ENCODE measurements at places on chromosomes 3 and 15.
A peak's percentile ranks its signal among the peaks of the same experiment; 100 is the strongest.

DNA sequence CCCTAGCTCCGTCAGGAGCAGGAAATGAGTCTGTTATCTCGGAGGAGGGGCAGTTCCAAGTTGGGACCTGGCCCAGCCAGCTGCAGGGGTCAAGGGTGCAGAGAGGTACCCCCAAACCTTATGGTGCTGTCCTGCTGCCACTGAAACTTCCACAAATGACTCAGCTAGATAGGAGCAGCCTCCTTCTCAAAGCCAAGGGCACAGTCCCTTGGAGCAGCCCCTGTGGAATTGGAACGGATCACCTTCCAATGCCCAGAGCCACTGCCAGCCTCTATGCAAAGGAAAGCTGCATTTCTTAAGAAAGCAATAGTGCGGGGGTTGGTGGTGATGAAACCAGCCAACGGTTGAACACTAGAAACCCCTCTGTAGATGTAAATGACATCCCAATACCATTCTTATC, 19.6 kb upstream of the LRRK1 start:
- DNase-seq = no peak

DNA sequence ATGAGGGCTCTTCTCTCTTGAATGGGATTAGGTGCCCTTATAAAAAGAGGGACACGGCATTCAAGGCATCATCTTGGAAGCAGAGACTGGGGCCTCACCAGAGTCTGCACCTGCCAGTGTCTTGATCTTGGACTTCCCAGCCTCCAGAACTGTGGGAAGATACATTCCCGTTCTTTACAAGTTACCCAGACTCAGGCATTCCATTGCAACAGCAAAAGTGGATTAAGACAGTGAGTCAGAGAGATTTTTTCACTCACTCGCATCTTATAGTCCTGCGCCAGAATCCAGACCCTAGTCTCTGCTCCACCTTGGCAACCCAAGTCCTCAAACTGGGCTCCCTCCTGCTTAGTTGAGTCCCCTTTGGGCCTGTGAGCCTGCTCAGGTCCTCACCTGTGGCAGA, 2.7 kb downstream of the LCTL start:
- no peak for DNase-seq

GRCh38 chr15:26102365-26102764, 239.2 kb upstream of the ATP10A start:
- DNase-seq = no peak

GRCh38 chr3:164460851-164461250, 617.4 kb downstream of the SI start:
- DNase-seq = no peak

DNA sequence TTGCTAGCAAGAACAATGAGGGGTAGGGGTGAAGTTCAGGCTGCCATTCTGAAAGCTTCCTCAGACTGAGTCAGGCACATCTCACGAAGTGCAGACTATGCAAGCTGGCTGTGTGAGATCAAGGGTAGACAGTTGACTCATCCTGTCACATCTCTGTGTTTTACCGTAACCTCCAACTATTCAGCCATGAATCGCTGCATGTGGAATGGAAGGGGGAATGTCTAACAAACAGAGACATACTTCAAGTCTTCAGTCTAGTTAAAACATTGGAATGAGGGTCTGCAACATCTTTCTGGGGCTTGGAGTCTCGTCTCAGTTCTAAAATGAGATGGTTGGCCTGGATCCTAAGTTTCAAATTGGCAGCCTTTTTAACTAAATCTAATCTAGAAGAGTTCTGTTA, 25.9 kb downstream of the AGTR1 start:
- no peak for DNase-seq

GRCh38 chr3:131912255-131912654, 122.6 kb downstream of the CPNE4 start:
- no peak for DNase-seq

GRCh38 chr15:35690698-35691116, 144.7 kb upstream of the DPH6 start:
- DNase-seq = no peak

DNA sequence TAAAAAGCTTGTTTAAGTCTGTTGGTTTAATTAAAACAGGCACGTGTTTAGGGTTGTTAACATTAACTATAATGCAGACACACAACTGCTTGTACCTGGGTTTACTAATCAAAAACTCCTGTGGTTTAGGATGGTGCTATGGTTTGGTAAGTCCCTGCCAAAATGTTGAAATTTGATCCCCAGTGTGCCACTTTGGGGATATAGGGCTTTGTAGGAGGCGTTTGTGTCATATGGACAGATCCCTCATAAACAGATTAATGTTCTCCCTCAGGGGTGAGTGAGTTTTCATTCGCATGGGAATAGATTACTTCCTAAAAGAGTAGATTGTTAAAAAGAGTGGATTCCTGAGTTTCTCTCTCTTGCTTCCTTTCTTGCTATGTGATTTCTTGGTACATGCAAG, 18.7 kb upstream of the GK5 start:
- DNase-seq = no peak

GRCh38 chr3:150132101-150132749, 161.5 kb upstream of the PFN2 start:
- no peak for DNase-seq

GRCh38 chr3:175702956-175703355, 843.8 kb downstream of the NAALADL2 start:
- no peak for DNase-seq

DNA sequence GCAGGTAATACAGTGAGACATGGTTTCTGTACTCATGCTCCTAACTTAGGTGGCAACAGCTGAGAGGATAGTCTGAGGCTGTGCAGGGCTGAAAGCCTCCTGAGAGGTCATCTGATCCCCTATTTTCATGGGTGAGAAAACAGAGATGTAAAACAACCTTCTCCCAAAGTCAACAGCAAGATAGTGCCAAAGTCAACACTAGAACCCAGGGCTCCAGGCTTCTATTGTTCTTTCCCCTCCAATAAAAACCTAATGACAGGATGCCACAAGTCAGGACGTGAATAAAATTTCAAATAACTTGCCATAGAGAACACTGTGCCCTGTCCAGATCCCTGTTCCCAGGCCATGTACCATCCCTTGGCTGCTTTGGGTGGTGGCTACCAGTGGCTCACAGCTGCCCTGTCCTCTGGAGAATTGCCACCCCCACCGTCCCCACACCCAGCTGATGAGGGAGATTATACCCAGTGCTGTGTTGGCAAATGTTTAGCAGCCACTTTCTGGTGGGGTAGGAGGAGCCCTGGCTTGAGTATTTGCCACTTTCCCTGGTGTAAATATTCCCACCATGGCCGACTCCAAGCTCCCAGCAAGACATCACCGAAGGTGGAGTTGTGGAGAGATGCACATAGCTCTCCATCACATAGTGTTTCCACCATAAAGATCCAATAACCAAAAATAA, 54.8 kb downstream of the SRGAP3 start:
- no peak for DNase-seq

DNA sequence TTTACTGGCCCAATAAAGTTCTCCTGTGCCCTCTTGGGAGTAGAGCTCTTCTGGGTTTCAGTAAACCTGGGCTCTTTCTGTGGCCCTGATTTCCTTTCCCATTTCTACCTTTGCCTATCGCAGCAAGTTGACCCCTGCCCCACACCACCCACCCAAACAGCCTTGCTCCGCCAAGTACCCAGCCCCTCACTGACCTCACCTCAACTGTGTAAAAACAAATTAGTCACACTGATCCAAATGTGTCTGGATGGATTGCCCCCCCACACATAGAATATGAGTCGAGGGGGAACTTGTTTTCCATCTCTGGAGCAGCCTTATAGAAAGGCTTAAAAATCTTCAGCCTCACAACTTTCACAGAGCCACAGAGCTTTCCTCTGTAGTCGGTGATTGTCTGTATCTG, 28.6 kb upstream of the VEPH1 start:
- no peak for DNase-seq

DNA sequence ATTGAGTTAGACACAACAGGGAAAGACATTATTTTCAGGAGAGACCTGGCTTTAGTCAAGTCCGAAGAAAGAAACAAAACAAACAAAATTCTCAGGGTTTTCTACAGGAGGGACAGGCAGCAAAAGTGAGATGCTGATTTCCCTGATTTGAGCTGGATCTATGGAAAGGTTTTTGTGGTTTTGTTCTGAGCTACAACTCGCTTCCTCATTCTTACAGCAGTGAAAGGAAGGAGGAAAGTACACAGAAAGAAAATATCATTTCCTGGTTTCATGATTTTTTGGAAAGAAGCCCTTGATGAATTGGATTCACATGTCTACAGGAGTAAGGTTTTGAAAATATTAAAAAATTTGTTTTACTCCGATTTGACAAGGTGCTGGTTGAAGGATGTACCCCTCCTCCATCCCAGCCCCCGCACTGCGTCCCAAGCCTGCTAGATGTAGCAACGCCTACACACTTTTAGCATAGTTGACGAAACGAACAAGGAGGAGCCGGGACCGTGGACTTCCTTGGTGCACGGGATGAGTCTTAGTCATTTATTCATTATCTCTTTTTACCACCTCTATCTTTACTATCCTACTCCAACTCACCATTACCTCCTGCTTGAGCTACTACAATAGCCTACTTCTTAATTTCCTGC, 10.8 kb downstream of the PRICKLE2 start:
- no peak for DNase-seq

DNA sequence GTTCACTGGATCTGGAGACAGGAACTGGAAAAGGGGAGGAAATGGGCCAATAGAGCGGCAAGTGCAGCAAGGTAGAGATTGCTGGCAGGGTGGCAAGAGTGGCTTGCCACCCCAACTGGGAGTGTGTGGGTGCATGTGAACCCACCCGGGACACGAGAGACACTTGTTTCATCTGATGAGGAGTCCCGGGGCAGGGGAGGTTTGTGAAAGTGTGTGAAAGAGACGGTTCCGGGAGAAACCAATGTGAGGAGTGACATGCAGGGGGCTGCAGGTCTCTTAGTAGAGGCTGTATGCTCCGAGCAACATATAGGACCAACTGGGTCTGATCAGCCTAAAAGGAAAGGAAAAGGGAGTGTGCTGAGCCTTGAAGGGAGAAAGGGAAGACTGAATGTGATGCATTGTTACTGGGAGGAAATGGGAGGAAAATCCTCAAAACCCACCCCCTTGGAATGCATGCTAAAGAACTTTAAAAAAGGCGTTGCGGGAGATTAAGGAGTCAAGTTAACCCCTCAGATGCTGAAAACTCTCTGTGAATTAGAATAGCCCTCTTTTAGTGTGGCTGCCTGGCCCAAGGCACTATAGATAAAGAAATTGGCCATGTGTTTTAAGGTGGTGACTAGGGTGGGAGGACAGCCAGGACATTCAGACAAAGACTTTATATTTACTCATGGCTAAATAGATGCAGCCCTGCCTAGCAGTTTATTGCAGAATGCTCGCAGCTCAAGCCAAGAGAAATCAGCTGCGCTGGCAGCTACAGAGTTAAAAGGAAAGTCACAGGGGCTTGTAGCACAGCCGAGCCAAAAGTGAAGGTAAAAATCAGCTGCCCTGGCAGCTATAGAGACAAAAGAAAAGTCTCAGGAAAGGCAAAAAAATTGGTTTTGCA, 9.1 kb upstream of the SLC9C1 start:
- peak; percentile 7 for DNase-seq

DNA sequence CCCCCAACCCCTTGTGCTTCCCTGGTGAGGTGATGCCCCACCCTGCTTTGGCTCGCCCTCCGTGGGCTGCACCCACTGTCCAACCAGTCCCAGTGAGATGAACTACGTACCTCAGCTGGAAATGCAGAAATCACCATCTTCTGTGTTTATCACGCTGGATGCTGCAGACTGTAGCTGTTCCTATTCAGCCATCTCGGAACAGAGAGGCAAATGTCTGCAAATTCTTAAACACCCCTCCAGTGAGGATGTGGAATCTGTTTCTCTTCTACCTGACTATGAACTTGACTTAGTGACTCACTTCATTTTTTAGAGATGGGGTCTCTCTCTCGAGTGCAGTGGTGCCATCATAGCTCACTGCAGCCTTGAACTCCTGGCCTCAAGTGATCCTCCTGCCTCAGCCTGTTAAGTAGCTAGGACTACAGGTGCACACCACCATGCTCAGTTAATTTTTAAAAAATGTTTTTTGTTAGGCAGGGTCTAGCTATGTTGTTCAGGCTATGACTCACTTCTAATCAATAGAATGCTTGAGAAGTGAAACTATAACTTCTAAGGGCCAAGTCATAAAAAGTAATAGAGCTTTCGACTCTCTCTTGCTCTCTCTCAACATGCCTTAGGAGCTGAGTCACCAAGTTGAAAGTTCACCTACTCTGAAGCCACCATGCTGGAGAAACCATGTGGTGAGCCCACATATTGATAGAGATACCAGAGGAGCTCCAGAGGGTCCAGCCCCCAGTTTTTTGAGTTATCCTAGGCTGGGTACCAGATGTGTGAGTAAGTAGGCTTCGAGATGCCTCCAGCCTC, 11.5 kb upstream of the PARP14 start:
- peak; percentile 37 for DNase-seq

DNA sequence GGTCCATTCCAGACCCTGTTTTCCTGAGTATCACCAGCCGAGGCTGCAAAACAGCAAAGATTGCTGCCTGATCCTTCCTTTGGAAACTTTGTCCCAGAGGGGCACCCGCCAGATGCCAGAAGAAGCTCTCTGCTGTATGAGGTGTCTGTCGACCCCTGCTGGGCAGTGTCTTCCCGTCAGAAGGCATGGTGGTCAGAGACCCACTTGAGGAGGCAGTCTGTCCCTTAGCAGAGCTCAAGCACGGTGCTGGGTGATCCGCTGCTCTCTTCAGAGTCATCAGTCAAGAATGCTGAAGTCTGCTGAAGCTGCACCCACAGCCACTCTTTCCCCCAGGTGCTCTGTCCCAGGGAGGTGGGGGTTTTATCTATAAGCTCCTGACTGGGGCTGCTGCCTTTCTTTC, 1121.2 kb downstream of the NSUN3 start:
- DNase-seq = no peak

DNA sequence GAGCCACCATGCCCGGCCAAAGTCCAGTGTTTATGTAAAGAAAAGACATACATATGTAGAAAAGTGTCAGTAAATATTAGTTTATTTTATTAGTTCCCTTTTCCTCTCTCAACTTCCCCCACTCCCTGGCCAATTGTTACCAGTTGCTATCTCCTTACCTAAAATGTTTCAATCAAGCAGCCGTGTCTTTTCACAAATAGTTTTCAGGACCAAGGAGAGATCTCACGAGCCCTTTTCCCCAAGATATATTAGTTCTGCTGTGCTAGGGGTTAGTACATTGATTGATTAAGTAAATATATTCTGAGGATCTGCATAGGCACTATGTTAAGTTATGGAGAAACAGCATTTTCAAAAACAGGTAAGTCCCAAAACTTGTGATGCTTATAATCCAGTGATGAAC, 87.4 kb downstream of the ZIC4 start:
- DNase-seq = no peak

Data from stimulated activated CD4-positive, alpha-beta T cell treated with anti-CD3 and anti-CD28 coated beads, Interleukin-12 subunit alpha, Interleukin-12 subunit beta, amount 100 ng/mL, for 48 hours (primary cell).